ENCODE measurements at places on chromosomes 3 and 15. TPM values are rescaled to one million over a fixed set of nuclear protein-coding genes. Genes with fewer than 3 reads are reported as not detected.

GRCh38 chr15:93105485-93105884, 16.5 kb upstream of the RGMA start:
- no peak for DNase-seq

DNA sequence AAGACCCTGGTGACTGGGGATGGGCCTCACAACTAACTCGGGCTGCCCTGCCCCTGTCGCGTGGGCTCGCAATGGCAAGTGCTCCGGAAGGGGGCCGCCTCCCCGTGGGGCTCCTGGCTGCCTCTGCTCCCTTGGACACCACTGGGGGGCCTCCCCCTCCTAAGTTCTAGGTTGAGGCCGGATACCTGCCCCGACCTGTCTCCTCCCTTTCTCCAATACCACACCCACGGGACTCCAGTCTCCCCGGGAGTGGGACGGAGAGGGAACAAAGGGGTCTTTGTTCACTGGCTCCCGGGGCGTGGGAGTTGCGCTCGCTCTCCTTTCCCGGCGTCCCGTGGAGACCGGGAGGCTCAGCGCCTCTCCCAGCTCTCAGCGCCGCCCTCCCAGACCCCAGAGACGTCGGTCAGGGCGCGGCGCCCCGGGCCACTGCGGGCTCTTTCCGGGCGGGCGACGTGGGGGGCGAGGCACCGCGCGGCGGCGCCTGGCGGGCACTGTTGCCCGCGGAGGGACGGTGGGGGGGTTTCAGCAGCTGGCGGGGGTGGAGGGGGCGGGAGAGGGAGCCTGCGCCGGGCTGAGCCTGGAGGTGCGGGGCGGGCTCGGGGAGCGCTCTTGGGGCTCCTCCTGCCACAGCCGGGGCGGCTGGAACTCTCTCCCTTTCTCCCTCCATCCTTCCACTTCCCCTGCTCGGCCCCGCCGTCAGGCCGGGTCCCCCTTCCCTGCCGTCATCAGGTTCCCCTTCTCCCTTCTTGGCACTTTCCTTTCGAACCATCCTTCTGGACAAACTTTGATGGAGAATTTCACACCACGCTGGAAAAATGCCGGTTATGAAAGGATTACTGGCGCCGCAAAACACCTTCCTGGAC, at the start of gene KCNH8:
KCNH8 (plus strand) TSS at position 606 of the 863 bp plus-strand sequence; CDS start at position 816, 210 bp downstream.
- DNase-seq = no peak

DNA sequence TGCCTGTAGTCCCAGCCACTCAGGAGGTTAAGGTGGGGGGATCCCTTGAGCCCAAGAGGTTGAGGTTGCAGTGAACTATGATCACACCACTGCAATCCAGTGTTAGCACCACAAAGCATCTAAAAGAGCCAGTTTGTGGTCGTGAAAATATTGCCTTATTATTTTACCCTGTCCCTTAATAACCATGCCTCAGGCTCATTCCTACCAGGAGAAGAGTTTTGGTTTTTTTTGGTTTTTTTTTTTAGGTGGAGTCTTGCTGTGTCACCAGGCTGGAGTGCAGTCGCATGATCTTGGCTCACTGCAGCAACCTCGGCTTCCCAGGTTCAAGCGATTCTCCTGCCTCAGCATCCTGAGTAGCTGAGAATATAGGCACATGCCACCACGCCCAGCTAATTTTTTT, 17.9 kb upstream of the AVEN start:
- no peak for DNase-seq

DNA sequence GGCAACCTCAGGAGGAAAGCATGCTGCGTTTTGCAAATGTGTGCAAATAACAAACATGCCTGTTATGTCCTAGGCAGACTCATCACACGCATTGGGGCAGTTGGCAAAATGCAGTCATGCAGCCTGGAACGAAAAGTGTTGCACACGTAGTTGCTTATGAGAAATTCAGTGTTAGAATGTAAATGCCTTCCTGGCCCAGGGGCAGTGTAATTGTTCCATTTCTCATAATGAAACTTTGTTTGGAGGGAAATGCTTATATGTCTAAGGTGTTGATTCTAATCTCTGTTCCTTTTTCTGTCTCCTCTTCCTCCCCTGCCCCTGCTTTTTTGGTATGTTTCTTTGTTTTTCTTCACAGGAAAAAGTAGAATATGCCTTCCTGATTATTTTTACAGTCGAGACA, 156.0 kb downstream of the CACNA1D start:
- DNase-seq = no peak

- DNase-seq = no peak
Observed at GRCh38 chr15:46322753-46323152, 687.9 kb downstream of the SQOR start.

GRCh38 chr15:31219221-31219620, 107.4 kb upstream of the KLF13 start:
- no peak for DNase-seq

- no peak for DNase-seq
Observed at GRCh38 chr15:81851325-81851724, 194.5 kb downstream of the MEX3B start.

DNA sequence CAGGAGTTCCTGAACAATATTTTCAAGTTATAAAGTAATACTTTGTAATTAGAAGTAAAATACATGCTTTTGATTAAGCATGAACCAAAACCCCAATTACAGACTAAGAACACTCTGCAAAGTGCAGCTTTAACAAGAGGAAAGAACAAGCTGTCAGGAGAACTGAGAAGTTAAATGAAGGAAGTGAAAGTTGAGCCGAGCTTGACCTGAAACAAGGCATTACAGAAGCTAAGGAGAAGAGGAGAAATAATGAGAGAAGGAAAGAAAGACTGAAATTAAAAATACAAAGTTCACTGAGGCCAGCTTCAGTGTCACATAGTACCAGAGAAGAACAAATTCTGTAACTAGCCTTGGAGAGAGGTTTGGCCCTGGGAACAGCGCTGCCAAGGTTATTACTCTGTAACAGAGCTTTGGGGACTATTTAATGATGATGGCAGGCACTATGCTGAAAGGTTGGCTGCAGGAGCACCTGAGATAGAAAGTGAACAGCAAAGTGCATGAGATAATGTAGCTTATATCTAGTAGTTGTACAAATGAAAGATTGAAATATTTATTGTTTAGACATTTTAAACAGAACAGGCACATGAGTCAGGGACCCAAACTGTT, 241.9 kb upstream of the PEX5L start:
- no peak for DNase-seq

DNA sequence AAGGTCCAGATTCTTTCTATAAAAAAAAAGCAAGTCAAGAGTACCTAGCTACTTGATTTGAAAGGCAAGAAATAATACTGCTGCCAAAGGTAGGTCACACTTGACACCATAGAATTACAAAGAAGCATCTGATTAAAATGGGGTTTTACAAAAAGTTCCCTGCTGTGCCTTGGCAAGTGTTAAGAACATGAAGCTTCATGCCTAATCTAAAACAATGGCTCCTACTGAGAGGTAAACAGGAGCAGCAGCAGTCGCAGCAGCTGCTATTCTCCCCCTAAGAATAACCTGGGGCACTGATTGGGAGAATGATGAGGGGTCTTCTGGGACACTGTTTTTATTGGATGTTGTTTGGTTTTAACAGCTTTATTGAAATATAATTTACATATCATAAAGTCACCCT, 14.1 kb downstream of the UBP1 start:
- DNase-seq = no peak

GRCh38 chr3:12947504-12948369, 106.4 kb upstream of the RPL32 start:
- peak; percentile 80 for DNase-seq

DNA sequence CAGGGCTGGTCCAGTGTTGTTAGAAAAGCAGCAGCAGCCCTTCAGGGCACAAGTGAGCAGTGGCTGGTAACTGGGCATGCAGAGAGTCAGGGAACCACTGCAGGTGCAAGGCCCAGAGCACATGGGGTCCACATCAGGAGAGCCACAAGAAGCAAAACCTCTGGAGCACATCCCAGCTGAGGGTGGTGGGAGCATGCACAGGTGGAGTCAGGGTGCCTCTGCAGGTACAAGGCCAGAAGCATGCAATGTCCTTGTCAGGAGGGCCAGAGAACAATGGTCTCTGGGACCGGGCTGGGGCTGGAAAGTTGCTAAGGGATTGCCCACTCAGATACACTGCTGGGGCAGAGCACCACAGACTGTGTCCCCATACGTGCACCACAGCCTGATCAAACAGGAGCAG, 226.1 kb upstream of the UBE2E2 start:
- DNase-seq = no peak

GRCh38 chr3:124966521-124967445, 32.2 kb upstream of the MUC13 start:
- no peak for DNase-seq

GRCh38 chr15:74373056-74373650, 5.7 kb upstream of the CYP11A1 start:
- DNase-seq = no peak

- no peak for DNase-seq
Observed at GRCh38 chr3:13078163-13078905, 5.1 kb upstream of the IQSEC1 start.

GRCh38 chr3:166209701-166210100, 372.5 kb upstream of the BCHE start:
- no peak for DNase-seq

DNA sequence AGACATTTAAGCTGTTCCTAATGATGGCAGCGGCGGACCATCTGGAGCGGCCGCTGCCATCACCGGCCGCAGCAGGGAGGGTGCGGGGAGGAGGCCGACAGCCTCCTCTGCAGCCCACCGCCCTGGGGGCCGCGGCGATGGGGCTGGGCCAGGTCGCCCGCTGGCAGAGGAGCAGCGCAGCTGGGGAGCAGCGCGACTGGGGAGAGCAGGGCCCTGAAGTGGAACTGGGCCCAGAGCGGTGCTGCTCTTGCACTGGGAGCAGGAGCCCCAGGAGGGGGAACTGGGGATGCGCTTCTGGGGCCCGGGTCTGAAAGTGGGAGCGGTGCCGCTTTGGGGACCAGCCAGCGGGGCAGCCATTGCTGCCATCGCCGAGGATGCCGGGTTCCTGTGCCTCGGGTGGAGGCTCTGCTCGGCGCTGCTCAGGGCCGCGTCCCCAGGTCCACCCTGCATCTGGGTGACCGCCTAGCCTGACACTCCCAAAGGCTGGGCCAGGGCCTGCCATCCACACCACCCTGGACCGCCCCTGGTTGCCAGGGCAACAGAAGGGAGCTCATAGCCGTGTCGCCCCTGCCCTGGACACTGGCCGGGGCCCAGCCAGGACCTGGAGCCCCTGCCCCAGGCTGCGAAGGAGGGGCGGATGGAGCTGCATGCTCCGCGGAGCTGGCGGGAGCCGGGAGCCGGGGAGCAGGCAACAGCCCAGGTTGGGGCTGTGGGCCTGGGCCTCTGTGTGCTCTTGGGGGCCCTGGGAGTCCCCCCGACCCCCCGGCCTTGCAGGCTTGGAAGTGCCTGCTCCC, 15.5 kb upstream of the PLA2G4E start:
- DNase-seq = no peak

DNA sequence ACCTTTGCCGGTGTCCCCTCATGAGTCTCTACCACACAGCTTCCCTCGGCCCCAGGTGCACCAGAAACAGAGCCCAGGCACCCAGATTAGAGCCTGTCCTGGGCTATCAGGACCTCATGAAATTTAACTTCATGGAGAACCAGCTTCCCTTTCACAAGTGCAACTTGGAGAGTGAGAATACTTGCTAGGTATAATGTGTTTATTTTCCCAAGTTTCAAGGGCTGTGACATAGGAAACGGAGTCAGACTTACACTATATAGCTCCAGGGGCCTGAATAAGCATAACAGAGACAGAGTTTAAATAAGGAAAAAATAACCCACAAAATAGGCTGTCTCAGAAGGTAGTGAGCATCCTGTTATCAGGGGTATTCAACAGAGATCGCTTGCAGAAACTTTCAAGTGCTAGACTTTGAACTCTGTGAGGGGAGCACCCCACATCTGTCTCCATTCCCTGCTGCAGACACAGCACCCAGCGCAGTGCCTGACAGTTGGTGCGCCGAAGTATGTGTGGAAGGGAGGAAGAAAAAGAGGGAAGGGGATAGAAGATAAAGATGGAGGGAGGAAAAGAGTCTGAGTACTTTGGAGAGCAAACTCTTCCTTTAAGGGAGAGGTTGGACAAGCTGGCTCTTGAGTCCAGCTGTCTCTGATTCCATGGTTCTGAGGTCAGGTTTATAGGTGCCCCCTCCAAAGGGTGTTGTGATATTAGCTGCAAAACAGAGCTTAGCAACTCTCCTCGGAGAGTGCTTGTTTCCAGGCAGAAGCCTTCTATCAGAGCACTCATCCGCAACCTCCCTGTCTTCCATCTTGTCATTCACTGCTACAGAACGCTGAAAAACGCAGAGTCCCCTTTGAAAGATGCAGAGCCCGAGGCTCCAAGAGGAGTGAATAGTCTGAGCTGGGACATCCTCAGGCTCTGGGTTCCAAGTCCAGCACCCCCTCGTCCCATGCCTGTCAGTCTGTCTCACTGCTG, 84.8 kb downstream of the CPN2 start:
- no peak for DNase-seq

DNA sequence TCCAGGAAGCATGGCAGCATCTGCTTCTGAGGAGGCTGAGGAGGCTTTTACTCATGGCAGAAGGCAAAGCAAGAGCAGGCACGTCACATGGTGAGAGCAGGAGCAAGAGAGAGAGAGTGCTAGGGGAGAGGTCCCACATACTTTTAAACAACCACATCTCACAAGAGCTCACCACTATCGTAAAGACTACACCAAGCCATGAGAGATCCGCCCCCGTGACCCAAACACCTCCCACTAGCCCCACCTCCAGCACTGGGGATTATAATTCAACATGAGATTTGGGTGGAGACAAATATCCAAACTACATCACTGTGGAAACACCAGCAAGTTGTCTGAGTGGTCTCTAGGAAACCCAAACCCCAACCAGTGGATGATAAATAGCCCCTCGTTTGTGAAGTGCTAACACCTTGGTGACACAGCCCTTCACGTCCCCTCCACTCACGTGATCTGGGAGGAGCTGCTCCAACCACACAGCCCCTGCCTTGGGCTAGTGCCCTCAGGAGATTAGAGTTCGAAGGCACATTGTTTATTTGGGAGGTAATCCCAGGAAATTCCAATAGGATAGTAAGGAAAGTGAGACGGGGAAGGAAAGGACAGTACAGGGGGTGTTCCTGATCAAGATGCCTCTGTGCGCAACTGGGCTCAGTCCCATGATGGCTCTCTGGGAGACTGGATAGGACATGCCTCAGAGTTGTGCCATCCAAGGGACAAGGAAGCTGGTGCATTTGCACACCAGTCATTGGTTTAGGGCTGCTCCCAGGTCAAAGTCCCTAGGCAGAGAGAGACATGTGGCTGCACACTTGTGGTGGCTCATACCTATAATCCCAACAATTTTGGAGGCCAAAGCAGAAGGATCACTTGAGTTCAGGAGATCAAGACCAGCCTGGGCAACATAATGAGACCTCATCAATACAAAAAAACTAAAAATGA, 80.6 kb upstream of the CTNNB1 start:
- no peak for DNase-seq

DNA sequence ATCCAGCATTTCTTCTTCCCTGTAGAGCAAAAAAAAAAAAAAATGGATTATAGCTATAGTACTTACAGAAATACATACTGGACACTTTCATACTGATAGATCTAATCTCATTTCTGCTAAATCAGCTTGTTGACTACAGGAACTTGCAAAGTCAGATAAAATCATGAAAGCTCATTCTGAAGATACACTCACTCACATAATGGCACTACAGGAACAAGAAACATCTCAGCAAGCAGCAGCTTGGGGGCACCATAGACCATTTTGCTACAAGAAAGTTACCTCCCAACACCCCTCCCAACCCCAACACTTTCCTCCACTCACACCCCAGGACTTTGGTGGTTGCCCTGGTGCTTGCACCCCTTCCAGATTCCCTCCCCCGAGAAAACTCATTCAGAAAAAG, 4.6 kb downstream of the MYH15 start:
- DNase-seq = no peak

GRCh38 chr3:155912579-155913190, 42.2 kb downstream of the GMPS start:
- no peak for DNase-seq

Gene RAB6B
- total RNA-seq = 41.4 TPM

Gene ECE2
- total RNA-seq = not detected

Gene MELTF
- total RNA-seq = 7.7 TPM

Gene PCLAF
- 3.8 TPM for total RNA-seq
